ENCODE measurements at places on chromosomes 4 and X.

DNA sequence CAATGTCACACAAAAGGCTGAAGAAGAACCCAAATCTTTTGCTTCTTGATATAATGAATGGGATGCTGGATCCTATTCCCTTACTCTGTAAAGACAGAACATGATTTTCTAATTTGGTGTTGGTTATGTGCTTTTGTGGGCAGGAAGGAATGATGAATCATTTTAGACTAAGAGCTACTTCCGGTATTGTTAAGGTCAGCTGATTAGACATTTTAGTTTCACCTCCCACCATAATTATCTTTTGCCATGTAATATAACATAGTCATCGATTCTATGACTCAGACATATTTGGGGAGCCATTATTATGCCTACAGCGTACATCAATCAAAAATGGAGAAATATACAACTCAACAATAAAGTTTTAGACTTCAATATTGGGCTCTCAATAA is 265.3 kb downstream of the ZNF674 start:
- H3K36me3 ChIP-seq, result no peaks in the 10 kb centered on the region
- no peak for DNase-seq
- no peak overlapping the region for H3K4me3 ChIP-seq

DNA sequence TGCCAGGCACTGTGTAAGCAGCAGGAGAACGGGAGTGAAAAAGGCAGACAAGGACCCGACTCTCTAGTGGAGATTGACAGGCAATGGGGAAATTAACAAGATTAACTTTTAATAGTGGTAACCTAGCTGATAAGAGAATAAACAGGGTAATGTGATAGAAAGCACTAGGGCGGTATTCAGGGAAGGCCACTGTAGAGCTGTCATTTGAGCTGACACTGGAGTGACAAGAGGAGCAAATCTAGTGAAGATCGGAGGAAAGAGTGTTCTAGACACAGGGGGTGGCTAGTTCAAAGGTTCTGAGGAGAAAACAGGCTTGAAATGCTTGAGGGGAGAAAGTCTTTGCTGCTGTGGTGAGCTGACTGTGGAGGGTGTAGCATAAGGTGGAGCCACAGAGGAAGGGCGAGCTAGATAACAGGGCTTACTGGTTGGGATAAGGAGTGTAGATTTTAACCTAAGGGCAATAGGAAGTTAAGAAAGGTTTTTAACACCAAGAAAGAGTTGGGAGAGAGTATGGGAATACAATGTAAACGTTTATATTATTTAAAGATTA is 122.8 kb downstream of the SLC10A7 start:
- H3K27ac ChIP-seq, result no peak overlapping the region
- H3K27me3 ChIP-seq, result no peaks in the 10 kb centered on the region
- H3K4me1 ChIP-seq, result no peaks in the 10 kb centered on the region
- H3K36me3 ChIP-seq, result no peaks in the 10 kb centered on the region
- DNase-seq, result no peak

- no peak for DNase-seq
- H3K36me3 ChIP-seq, result no peaks in the 10 kb centered on the region
- no peak overlapping the region for H3K27ac ChIP-seq
- no peaks in the 10 kb centered on the region for H3K4me1 ChIP-seq
- no peaks in the 10 kb centered on the region for H3K27me3 ChIP-seq
- no peak overlapping the region for H3K4me3 ChIP-seq
These were observed 32.0 kb upstream of the TENT5D start for GRCh38 chrX:80388206-80388605.

GRCh38 chr4:159428975-159429692 is 326.3 kb downstream of the RAPGEF2 start:
- H3K27ac ChIP-seq, result no peak overlapping the region
- H3K4me1 ChIP-seq, result no peaks in the 10 kb centered on the region
- no peak for DNase-seq
- H3K36me3 ChIP-seq, result no peaks in the 10 kb centered on the region

DNA sequence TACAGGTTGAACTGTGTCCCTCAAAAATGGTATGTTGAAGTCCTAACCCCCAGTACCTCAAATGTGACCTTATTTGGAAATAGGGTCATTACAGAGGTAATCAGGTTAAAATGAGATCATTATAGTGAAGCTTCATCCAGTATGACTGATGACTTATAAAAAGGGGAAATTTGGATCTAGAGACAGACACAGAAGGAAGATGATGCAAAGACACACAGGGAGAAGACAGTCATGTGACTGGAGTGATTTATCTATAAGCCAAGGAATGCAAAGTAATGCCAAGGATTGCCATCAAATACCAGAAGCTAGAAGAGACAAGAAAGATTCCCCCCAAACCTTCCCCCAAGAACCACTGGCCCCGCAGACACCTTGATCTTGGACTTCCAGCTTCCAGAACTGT is 155.2 kb downstream of the RBMX2 start:
- H3K4me1 ChIP-seq, result no peaks in the 10 kb centered on the region
- no peak for DNase-seq
- no peaks in the 10 kb centered on the region for H3K36me3 ChIP-seq
- H3K27ac ChIP-seq, result no peak overlapping the region
- H3K27me3 ChIP-seq, result peaks cover 2% of the 10 kb centered on the region
- H3K4me3 ChIP-seq, result no peak overlapping the region

All from activated CD8-positive, alpha-beta T cell treated with anti-CD3 and anti-CD28 coated beads, Interleukin-2, amount 10 ng/mL, durations not matched to agents 7 days and 5 days (primary cell).